ENCODE measurements at places on chromosomes 11 and 22. TPM values are rescaled to one million over a fixed set of nuclear protein-coding genes. Genes with fewer than 3 reads are reported as not detected.

The FAT3 gene
- total RNA-seq: not detected

The NRGN gene
- total RNA-seq: 13.5 TPM

The SYNGR1 gene
- total RNA-seq: 0.58 TPM

- DNase-seq: no peak
Measured at GRCh38 chr22:35743326-35743860, 25.7 kb downstream of the APOL5 start.

The LARGE1 gene
- 0.39 TPM for total RNA-seq

DNA sequence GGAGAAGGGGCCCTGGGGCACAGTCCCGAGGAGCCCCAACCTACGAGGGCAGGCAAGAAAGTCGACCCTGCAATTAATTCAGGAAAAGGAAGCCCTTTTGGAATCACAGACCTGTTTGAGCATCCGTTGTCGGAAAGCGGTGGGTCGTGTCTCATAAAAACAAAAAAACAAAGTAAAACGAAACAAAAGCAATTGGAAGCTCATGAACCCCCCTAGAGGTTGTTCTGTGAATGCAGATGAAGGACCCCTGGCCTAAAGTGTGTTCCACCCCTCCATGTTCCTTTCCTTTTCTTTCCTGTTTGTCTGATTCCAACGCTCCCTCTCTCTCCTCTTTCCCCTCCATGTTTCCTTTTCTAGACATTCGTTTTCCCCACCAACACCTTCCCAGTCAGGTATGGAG, 203.7 kb downstream of the GRIK4 start:
- no peak for DNase-seq

DNA sequence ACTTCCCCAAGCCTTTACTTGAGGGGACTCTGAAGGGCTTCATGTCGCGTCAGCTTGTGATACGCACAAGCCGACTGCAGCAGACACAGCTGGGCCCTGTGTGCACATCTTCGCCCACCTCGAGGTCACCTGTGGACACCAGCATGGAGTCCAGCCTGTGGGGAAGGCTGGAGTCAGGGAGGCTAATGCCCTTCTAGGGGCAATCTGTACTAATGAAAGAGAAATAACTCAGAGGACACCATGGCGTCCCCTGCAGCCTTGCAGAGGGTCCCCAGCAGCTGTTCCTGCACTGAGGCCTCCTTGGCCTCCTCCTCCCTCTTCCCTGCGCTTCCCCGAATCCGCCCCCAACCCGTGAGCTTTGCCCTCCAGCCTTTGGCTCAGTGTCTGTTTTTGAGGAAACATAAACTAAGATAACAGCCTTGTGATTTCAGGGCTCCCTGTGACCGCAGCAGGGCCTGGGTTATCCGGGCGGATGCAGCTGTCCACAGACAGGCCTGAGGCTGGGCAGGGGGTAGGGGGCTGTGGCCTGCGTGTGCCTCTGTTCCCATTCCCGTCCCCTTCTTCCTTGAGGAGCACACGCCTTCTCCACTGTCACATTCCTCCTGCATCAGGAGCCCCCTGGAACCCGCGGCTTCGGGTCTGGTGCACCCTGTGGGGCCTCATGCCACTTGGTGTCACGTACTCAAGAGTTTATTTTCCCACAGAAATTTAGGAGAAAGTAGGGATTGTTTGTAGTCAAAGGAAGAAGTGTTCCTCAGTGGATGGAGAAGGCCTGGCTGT, 25.0 kb downstream of the KRTAP5-5 start:
- DNase-seq: no peak

- DNase-seq: no peak
Measured at GRCh38 chr11:2400762-2401435, 349 bp downstream of the TSSC4 start.

The GP1BB gene
- total RNA-seq: not detected

The SDF2L1 gene
- 13.7 TPM for total RNA-seq

The SCUBE1 gene
- total RNA-seq: not detected

- no peak for DNase-seq
Measured at GRCh38 chr11:92576315-92576714, 351.7 kb downstream of the FAT3 start.

GRCh38 chr22:27475548-27475897, 326.0 kb downstream of the MN1 start:
- no peak for DNase-seq

DNA sequence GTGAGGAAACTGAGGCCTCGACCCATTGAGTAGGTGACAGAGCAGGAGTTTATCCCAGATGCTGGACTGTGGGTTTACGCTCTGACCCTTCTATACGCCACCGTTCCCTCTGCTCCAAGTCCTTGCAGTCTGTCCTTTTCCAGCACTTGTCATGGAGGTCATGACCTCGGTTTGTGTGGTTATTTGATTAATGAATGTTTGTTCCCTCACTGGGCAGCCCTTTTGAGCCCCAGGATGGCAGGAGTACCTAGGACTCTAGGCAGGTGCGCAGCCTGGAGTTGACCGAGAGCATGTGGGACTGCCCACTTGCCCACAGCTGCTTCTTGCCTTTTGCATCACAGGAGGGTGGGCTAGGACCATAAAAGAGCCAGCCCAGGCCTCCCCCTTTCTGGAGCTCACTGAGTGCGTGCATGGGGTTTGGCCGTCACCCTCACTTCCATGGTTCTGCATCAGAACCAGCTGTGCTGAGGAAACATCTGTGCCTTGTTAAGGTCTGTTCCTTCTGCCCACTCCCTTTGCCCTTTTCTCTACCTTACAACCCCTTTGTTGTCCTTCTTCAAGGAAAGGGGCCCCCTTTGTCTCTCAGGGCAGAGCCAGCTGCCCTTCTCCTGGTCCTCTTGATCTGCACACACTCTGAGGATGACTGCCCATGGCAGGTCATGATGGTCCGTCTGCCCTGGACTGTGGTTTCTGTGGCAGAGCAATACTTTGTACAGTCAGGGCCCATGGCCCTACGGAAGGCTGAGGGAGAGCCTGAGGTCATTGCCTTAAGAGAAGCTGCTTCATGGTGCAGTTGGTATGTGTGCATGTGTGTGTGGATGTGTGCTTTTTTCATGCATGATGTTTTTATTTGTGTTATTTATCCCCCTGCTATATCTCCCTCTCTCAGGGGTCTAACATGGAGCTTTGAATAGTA, 38.2 kb downstream of the BMAL1 start:
- no peak for DNase-seq

DNA sequence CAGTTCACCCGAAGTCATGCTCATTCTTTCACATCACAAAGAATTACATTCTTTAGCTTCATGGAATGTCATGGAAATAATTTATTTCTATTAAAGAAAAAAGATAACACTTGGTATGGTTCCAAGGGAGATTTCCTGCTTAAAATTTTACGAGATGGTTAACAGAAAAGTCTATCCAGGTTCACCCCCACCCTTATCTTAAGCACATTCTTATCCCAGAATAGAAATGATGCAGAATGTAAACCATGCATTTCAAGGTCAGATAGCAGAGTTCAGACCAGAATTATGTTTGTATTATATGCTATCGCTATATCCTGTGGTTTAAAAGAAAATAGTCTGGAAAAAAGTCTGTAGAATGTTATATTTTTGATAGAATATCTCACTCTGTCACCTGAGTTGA, 58.7 kb downstream of the GAS2 start:
- no peak for DNase-seq

Data from activated CD4-positive, alpha-beta T cell treated with anti-CD3 and anti-CD28 coated beads for 36 hours (primary cell).